ENCODE measurements at places on chromosomes 6 and 20.

- no peak for DNase-seq
Measured at GRCh38 chr6:13261464-13261994, 66.8 kb downstream of the TBC1D7 start.

DNA sequence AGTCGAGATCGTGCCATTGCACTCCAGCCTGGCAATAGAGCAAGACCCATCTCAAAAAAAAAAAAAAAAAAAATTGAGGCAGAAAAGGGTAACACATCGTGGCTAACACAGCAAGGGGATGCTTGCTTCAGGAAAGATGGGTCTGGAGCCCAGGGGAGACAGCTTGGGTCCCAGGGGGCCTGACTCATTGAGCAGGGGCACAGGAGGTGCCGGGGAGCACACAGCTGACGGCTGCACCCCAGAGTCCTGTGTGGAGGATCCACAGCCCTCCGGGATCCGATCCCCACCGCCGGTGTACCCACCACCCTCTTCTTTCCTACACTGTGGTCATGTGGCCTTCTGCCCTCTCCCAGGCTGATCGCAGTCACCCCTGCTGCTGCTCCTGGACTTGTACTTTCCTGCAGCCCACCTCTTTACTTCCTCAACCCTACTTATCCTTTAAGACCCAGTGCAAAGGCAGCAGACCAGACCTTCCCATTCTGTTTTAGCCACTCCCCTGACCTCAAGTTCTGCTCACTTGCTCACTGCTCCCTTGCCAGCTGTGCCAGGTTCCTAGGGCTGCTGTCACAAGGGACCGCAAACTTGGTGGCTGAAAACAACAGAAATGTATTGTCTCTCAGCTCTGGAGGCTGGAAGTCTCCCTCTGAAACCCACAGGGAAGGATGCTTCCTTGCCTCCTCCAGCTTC is 17.6 kb upstream of the EZR start:
- no peak for DNase-seq

DNA sequence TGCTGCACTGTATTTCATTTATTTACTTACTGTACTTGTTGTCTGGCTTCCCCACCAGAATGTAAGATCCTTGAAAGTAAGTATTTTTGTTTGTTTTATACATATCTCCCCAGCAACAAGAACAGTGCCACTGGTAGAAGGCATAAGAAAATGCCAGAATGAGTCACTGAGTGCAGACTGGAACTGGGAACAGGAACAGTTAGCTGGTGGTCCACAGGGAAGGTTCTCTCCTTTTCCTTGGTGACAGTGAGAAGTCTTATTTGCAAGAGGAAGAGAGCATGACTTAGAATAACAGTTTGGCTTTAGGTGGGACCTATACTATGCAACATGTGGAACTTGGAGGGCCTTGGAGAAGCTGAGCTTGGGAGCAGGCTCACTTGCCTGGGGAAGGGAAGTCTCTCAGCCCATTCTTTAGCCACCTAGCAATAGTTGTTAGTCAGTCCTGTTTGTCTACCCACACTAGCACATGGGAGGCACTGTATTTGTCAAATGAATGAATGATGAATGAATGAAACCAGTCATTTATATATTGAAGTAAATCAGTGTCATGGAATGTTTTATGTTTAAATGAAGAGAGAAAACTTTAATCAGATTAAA is 203.5 kb downstream of the KCNQ5 start:
- no peak for DNase-seq

GRCh38 chr6:146422789-146423375 is 120.8 kb upstream of the RAB32 start:
- no peak for DNase-seq

DNA sequence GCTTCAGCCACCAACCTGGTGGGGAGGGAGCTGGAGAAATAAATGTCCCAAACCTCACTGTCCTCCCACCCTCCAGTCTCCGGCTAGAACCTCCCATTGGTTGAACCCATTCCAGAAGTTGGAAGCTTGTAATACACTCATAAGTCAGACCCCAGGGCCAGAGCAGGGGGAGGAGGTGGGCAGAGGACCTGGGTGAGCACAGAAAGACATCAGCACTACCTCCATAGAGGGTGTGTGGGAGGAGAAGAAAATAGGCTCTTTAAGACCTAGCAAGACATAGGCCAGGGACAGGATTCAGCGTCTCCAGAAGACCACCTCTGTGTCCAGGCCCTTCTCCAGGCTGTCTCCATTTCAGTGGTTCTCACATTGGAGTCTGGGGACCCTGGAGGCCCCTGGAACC is 73.3 kb upstream of the TOP1 start:
- no peak for DNase-seq

DNA sequence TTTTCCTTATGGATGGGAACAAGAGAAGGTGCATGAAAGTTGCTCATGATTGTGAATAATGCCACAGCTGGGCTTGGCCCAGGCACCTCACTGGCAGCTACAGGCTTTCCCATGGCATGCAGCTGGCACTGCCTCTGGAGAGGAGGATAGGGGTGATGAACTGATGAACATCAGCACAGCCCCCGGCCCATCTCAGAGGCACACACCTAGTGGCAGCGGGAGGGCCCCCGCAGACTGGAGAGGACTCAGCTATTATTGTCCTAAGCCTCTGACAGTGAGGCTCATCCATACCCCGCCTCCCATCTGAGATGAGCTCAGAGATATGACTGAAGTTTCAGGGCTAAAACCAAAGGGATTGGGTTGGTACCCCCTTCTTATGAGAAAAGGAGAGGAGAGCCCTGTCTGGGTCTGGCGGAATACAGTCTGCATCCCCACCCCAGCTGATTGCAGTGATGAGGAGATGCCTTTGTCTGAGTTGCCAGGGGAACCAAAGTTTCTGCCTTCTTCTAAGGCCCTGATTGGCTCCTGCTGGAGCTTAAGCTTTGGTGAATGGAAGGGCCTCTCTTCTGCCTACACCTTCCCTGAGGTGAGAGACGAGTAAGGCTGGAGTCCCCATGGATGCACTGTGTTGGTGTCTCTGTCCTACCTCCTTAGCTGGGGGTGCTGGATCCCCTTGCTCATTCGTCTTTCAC is 27.6 kb upstream of the EPB41L1 start:
- DNase-seq: no peak

DNA sequence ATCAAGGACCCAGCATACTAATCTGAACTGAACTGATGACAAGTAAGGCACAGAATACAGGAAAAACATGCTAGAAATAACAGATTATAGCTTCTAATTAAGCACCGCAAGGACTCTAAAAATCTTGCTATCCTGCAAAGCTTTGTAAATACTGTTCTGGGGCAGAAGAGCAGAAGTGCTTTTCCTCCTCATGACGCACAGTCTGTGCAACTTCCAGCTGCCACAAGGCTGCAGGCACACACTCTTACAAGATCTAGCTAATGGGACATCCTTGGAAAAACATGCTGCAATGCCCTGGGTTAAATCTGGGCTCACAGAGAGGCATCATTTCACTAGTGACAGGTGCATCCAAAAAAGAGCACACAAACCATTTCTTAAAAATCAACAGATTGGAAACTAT is 188.6 kb downstream of the GJA10 start:
- DNase-seq: no peak

DNA sequence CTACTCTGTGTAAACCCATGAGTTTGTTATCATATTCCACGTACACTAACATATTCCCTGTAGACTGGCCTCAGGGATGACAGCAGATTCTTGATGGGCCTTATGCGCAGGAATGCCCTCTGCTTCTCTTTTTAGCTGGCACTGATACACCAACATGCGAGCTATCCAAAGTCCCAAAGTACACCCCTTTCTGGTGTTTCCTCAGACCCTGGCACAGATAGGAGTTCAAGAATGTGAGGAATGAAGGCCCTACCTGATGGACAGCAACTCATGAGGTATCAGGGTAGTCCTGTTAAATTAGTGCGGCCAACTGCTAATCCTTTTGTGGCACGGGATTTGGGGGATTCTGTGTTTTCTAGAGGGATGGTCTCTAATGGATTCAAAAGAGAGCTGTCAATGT is 93.0 kb downstream of the BACH2 start:
- no peak for DNase-seq

DNA sequence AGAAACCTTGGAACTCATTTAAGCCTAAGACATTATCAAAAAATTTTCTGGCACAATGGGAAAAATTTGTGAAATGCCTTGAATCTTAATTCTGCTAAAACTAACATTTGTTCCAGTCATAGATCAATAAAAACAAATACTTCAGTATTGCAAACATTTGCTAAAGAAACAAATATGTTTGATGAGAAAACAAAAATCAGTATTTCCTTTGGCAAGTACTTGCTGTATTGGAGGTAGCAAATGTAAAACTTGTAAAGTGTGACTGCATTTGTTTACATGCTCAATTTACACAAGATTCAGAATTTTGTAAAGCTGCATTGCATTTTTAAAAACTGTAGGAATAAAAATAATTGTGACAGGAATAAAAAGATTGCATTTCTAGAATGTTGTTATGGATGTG is 183.1 kb downstream of the HS3ST5 start:
- no peak for DNase-seq

GRCh38 chr6:35237476-35237875 is 22.1 kb upstream of the ZNF76 start:
- no peak for DNase-seq

DNA sequence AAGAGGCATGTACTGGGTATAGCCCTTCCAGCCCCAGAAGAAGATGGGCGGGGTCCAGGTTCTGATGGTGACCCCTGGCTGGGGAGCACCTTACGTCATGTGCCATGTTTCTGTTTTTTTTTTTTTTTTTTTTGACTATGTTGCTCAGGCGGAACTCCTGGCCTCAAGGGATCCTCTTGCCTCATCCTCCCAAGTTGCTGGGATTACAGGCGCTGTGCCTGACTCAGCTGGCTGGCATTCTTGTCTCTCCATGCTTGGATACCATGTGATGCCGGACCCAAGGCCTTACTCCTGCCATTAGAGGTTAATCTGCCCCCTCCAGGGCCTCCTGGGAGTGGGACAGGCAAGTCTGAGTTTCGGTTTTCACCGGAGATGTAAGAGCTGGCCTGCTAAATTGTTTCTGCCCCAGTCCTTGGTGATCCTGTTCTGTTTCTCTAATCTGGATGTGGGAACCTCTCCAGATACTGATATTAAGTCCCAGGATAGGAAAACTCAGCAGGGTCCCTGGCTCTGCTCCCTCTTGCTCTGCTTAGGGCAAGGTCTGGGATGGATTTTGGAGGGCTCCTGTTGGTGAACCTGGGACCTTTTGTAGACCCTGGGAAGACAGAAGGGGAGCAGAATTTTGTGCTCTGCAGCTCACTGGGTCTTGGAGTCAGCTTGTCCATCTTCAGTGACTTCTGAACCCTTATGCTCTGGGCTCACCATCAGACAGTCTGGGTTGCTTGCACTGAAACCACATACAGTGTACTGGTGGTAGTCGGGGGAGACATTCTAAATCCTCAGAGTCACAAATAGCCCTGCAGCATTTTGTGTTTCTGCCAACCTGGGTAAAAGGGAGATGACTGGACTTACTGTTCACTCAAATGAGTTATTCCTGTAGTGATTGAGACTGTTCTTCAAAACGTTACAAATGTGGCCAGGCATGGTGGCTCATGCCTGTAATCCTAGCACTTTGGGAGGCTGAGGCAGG is 45.1 kb downstream of the PTK7 start:
- DNase-seq: no peak

DNA sequence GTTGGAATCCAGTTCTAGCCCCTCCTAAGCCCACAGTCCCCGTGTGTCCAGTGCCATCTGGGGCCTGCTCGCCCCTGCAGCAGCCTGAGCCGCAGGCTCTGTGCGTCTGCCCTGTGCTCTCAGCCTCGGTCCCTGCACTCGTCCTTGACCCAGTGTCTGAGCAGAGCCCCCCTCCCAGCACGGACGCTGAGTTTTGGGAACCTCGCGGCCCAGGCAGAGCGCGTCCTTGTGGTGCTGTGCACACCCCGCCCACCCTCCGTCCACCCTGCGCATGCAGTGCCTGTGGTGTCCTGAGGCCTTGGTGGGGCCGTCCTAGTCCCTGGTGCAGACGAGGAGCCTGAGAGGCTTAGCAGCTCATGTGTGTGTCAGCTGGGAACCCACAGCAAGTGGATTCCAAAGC is 31.6 kb downstream of the OSBPL2 start:
- DNase-seq: no peak

GRCh38 chr6:113292646-113293422 is 564.3 kb upstream of the MARCKS start:
- DNase-seq: no peak

GRCh38 chr6:117919775-117920729 is 13.0 kb downstream of the SLC35F1 start:
- no peak for DNase-seq

GRCh38 chr20:18258126-18258860 is 30.0 kb upstream of the ZNF133 start:
- no peak for DNase-seq

DNA sequence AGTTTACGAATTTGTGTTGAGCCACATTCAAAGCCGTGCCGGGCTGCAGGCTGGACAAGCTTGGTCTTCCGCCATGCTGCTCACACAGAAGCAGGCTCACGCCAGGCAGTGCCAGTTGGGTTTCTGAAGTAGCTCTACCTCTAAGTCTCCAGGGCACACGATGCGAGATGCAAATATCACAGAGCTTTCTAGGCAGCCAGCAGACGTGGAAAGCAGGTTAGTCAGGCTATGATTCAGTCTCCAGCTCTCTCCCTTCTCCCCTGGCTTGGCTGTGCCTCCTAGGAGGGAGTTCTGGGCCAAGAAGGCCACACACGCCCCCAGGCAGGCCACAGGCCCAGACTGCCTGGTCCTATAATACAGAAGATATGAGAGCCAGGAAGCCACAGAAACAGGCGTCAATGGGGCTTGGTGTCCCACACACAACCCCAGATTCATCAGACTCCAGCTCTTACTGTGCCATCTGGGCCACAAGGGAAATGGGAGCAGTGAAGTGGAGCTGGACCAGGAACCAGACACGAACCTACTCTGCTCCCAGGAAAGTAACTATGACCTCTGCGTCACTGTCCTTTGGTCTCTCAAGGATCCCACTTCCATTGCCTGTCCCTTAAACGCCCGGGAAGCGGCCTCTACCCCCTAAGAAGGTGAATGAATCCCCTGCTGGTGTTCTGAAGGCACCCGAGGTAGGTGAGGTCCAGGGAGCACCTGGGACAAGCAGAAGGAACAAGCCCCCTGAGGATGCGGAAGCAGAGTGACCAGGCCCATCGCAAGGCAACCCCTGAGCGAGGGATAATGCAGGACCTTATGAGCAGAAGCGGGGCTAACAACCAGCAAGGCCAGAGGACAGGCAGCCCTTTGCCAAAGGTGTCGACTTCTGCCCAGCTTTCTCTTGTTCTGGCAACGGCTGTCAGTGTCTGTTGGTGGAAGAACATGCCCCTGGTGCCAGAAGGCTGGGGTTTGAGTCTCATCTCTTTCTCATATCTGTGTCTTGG is 61.2 kb downstream of the GFOD1 start:
- no peak for DNase-seq

- DNase-seq: no peak
Measured at GRCh38 chr20:56504373-56505005, 20.1 kb upstream of the FAM209A start.

DNA sequence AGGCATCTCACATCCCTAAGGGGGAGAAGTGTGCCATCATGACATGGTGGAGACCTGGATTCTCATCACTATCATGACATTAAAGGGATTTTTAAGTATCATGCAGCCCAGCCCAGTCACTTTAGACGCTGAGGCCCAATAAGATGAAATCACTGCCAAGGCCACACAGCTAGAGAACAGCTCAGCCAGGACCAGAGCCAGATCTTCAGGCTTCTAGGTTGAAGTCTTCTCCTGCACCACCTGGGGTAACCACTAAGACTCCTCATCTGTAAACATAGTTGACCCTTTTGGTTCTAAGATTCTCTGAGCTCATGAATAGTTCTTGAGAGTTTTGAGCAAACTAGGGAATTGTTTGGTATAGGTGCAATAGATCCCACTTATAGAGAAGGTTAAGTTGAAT is 125.1 kb downstream of the TCP11 start:
- no peak for DNase-seq

GRCh38 chr6:142326540-142326939 is 24.7 kb downstream of the ADGRG6 start:
- no peak for DNase-seq
